ENCODE measurements at places on chromosomes 5 and 9. TPM values are rescaled to one million over a fixed set of nuclear protein-coding genes. Genes with fewer than 3 reads are reported as not detected.

RABGAP1 gene
- 24.2 TPM for total RNA-seq

FAM78A gene
- 2.5 TPM for total RNA-seq

TAF11L5 gene
- total RNA-seq: not detected

FBP1 gene
- total RNA-seq: not detected

OGN gene
- not detected for total RNA-seq

SLC6A7 gene
- not detected for total RNA-seq

MEIKIN gene
- total RNA-seq: not detected

PTGS1 gene
- not detected for total RNA-seq

PLEKHG4B gene
- 0.29 TPM for total RNA-seq

MCIDAS gene
- 1.3 TPM for total RNA-seq

GPR151 gene
- not detected for total RNA-seq

RNF14 gene
- total RNA-seq: 123 TPM

PRRT1B gene
- total RNA-seq: not detected

THBS4 gene
- 1.2 TPM for total RNA-seq

RCL1 gene
- 10.3 TPM for total RNA-seq

TGFBI gene
- 11.6 TPM for total RNA-seq

UBE2QL1 gene
- total RNA-seq: 0.65 TPM

PCDHB7 gene
- total RNA-seq: 6.9 TPM

HEMGN gene
- 0.14 TPM for total RNA-seq

LMX1B gene
- 1.8 TPM for total RNA-seq

STING1 gene
- 32.2 TPM for total RNA-seq

BAAT gene
- total RNA-seq: not detected

SLC9A3 gene
- total RNA-seq: 4.7 TPM

MUSK gene
- total RNA-seq: not detected

MARCHF11 gene
- not detected for total RNA-seq

CMYA5 gene
- 0.16 TPM for total RNA-seq

NIM1K gene
- total RNA-seq: not detected

GALNT12 gene
- total RNA-seq: 5.4 TPM

SPATA6L gene
- total RNA-seq: not detected

SPATA31C1 gene
- not detected for total RNA-seq

ANKRD34B gene
- total RNA-seq: not detected

NKD2 gene
- not detected for total RNA-seq

TRPM6 gene
- total RNA-seq: 0.05 TPM

TEX48 gene
- total RNA-seq: not detected

STPG3 gene
- total RNA-seq: not detected

HK3 gene
- total RNA-seq: not detected

Data from A172 (cell line).